ENCODE measurements at places on chromosomes 5 and 9. TPM values are rescaled to one million over a fixed set of nuclear protein-coding genes. Genes with fewer than 3 reads are reported as not detected.

ACO1 gene
- 32.5 TPM for total RNA-seq

GPR150 gene
- total RNA-seq = not detected

FOXD4L4 gene
- total RNA-seq = 0.51 TPM

FST gene
- 7.6 TPM for total RNA-seq

ADAMTS13 gene
- total RNA-seq = 12.9 TPM

DNA sequence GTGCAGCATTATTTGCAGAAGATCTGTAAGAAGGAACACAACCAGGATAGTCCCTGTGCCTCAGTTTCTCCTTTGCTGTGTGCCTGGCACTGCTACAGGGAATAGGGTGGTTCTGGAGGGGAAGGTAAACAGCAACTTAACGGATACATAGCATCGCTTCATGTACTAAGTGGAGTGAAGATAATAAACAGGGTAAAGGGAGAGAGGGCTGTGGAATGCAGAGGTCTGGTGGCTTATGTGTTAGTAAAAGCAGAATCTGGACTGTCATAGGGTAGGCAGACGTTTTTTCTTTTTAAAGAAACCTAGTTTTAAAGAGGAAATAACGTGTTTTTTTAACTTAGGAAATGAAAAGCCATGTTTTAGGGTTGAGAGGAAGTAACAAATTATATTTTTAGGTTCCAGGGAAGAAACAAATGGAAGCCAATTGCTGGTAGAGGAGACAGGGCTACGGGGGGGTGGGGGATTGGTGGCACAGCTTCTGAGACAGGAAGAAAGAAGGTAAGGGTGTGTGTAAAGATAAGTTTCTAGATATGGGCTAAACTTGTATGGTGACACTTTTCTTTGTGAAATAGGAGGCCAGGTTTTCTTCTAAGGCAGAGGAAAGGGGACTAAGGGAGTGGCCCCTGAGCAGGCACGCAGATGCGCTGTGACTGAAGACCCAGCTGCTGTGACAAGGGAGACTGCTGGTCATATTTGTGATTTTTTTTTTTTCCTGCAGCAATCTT lies 1.3 kb downstream of the GNG10 start:
- no peak for DNase-seq

DNA sequence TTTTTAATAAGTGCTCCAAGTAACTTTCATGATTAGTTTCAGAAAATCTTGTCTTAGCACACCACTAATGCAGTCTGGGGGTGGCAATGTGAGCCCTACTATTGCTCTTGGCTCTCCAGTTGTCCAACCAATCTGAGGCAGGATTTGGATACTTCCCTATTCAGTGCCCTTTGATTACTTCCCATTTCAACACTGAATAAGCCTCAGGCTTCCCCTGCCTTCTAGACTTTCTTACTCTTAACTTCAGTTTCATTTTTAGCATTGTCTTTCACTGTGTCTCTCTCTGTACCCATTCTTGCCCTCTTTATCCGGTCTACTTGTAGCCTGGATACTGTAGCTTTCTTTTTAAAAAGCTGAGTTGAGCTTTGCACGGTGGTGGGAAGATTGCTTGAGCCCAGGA lies 186.1 kb downstream of the C9orf152 start:
- no peak for DNase-seq

- no peak for DNase-seq
Measured at GRCh38 chr5:60229691-60230185, 336.2 kb upstream of the PDE4D start.

- DNase-seq = no peak
Measured at GRCh38 chr5:33148076-33148513, 292.7 kb upstream of the TARS1 start.

- no peak for DNase-seq
Measured at GRCh38 chr5:14068136-14068535, 75.0 kb upstream of the TRIO start.

DNA sequence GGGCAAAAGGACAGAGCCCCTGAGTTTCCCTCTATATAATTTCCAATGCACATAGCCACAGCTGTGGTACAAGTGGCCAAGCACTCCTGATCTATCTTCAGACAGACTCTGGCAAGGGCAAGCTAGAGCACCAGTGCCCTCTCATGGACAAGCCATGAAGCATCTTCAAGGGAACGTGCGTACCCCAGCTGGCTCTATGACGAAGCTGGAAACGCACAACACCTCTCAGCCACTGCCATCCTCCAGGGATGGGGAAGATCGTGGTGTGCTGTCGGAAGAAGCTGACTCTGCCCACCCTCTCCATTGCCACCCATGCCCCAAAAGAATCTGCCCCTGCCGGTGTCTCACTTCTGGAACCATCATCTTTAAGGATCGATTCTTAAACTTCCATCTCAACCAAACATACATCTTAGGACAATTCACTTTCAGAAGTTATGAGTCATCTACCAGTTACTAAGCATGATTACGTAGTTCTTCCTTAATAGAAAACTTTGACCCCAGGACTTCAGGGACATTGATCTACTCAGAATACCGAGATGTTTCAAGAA lies 482.9 kb downstream of the AGTPBP1 start:
- DNase-seq = no peak

GRCh38 chr9:128206484-128206883 lies 3.3 kb downstream of the DNM1 start:
- no peak for DNase-seq

DNA sequence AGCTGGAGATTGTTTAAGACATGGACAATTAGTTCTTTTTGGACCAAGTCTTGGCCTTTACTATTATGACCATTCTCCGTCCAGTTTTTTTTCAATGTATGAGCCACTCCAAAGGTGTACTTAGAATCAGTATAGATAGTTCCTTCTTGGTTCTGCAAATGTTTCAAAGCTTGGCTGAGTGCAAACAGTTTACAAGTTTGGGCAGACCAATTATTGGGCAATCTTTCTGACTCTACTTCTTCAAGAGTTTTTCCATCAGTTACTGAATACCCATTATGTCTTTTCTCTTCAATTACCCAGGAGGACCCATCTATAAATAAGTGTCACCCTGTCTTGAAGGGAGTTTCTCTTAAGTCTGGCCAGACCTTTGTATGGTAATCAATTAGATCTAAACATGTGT lies 15.5 kb downstream of the IFT74 start:
- no peak for DNase-seq

DNA sequence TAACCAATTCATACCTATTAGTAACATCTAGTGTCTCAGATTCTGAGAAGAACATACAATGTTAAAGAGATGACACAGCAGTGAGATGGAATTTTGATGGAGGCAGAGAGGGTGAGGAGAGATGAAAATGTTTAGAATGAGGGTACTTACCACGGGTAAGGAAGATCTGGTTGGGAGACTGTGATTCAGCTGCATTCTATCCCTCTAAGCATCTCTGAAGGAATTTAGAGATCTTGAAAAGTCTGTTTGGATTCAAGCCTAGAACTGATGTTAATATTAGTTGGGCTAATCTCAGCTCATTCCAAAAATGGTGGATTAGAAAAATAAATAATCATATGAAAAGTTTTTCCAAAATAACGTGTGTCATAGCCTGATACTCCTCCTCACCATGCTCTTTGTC lies 191.5 kb upstream of the CLINT1 start:
- DNase-seq = no peak

GRCh38 chr5:156951359-156951758 lies 11.7 kb downstream of the TIMD4 start:
- no peak for DNase-seq

- peak; percentile 29 for DNase-seq
Measured at GRCh38 chr9:135045928-135046738, 41.3 kb upstream of the OLFM1 start.

DNA sequence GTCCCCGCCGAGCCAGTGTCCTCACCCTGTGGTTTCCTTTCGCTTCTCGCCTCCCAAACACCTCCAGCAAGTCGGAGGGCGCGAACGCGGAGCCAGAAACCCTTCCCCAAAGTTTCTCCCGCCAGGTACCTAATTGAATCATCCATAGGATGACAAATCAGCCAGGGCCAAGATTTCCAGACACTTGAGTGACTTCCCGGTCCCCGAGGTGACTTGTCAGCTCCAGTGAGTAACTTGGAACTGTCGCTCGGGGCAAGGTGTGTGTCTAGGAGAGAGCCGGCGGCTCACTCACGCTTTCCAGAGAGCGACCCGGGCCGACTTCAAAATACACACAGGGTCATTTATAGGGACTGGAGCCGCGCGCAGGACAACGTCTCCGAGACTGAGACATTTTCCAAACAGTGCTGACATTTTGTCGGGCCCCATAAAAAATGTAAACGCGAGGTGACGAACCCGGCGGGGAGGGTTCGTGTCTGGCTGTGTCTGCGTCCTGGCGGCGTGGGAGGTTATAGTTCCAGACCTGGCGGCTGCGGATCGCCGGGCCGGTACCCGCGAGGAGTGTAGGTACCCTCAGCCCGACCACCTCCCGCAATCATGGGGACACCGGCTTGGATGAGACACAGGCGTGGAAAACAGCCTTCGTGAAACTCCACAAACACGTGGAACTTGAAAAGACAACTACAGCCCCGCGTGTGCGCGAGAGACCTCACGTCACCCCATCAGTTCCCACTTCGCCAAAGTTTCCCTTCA lies 1.4 kb downstream of the GLIS3 start:
- DNase-seq = no peak

- DNase-seq = no peak
Measured at GRCh38 chr5:39450487-39450886, 25.7 kb upstream of the DAB2 start.

- no peak for DNase-seq
Measured at GRCh38 chr5:73338256-73339050, 110.1 kb downstream of the FOXD1 start.

GRCh38 chr5:158990979-158991775 lies 108.5 kb downstream of the EBF1 start:
- DNase-seq = no peak

DNA sequence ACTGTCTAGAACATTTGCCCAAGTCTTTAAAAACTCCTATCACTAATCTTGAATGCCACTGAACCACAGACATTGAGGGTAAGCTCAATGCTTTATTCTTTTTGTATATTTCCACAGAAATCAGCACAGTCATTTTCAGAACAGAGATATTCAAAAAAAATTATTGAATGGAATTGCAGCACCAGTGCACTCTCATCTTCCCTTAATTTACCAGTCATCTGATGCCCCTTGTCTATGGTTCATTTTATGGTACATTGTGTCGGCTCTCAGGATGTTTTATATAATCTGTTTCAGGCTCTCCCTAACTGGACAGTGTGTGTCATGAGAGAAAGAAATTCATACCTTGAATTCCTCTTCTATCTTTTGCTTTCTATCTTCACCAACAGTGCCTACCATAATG lies 158.4 kb upstream of the NR4A3 start:
- DNase-seq = no peak

- DNase-seq = no peak
Measured at GRCh38 chr9:92711146-92711545, 41.2 kb upstream of the IPPK start.

DNA sequence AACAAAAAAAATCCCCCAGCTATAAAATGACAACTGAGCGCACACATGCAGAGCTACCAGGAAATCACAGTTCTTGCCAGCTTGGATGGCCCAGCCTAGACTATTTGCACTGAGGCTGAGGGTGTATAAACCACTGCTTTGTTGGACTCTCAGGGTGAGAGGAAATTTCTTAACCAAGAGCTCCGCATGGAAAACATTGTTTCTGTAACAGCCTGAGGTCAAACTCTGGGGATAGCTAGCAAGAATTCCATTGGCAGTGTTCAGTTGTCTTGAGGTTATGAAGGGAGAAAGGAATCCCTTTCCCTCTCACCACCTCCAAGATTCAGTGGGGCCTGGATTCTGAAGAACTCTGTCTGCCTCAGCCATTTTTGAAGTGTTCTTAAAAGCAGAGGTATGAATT lies 360.0 kb downstream of the OSTF1 start:
- no peak for DNase-seq
